ENCODE measurements at places on chromosomes 13 and 19. TPM values are rescaled to one million over a fixed set of nuclear protein-coding genes. Genes with fewer than 3 reads are reported as not detected.
A peak's percentile ranks its signal among the peaks of the same experiment; 100 is the strongest.

SCGB2B2 gene
- total RNA-seq: not detected

VSTM1 gene
- not detected for total RNA-seq

CD70 gene
- 7.3 TPM for total RNA-seq

DNA sequence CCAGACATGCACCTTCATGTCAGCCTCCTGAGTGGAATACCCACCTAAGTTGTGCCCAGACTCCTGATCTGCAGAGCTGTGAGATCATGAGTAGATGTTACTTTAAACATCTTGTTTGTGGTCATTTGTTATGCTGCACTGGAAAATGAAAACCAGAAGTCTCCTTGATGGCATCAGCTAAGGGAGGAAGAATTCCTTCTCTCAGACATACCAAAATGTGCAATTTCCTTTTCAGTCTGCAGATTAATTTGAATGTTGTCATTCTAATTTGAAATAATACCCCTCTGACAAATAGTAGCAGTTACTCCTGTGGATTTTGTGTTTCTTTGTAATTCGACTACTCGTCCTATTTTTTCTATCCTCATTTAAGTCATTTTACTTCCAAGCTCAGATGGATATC is 59.3 kb downstream of the ITGBL1 start:
- DNase-seq: no peak

GRCh38 chr13:30731361-30732045 is 3.8 kb upstream of the ALOX5AP start:
- DNase-seq: no peak

GRCh38 chr19:8585894-8586750 is 8.9 kb upstream of the MYO1F start:
- peak; percentile 97 for DNase-seq

- no peak for DNase-seq
These were observed 16.7 kb downstream of the UGGT2 start for GRCh38 chr13:96036515-96036914.

- DNase-seq: peak; percentile 13
These were observed 4.4 kb downstream of the FFAR1 start for GRCh38 chr19:35352177-35352447.

- no peak for DNase-seq
These were observed 50.9 kb downstream of the CCDC70 start for GRCh38 chr13:51912511-51913225.

All from GM23338 (cell line).